ENCODE measurements at places on chromosomes 3 and 15.

DNA sequence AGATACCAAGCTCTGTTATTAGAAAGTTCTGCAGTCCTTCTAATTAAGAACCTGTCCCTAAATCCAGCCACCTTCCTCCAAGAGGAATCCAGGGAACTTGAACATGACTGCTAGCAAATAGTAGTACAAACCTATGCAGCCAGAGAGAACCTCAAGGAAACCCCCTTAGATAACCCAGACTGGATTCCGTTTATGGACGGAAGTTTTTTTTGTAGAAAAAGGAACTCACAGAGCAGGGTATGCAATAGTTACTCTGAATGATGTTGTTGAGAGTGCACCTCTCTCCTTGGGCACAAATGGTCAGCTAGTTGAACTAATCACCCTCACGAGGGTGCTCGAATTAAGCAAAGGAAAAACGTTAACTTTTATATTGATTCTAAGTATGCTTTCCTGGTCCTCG is 40.8 kb downstream of the TM4SF18 start:
- no peak for DNase-seq

- no peak for DNase-seq
Observed at GRCh38 chr15:76904461-76905012, 603 bp downstream of the SCAPER start.

- no peak for DNase-seq
Observed at GRCh38 chr3:138348754-138349739, 668 bp downstream of the MRAS start.

DNA sequence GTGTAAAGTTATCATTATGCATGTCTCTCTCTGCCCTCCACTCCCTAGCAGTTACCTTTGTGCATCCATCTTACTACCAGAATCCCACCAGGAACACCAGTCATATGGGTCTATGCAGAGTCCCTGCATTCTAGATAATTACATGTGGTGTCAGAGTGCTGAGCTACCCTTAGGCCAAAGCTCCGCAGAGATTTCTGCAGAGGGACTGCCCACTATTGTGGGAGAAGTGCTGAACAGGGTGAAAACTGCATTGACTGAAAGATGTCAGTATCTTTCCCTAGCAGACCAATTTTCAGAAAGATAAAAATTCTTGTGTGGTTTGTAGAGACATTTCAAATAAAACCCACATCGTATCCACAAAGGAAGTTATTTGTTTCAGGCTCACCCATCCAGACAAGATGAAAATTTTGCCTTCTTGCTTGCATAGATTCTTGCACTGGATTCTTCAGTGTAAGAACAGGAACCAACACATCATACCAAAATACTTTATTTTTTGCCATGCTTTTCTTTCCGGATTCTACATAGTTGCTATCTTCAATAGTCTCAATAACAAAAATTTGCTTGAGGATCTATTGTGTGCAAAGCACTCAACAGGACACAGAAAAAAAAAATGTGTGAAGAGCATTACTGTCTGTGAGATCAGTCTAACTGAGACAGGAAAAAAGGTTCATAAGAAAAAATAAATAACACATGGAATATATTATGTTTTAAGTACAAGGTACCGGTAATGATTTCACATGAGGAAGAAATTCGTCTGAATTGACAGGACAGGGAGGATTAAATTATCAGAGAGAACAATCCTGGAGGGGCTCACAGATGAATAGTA is 32.0 kb upstream of the CCDC80 start:
- DNase-seq, result no peak

DNA sequence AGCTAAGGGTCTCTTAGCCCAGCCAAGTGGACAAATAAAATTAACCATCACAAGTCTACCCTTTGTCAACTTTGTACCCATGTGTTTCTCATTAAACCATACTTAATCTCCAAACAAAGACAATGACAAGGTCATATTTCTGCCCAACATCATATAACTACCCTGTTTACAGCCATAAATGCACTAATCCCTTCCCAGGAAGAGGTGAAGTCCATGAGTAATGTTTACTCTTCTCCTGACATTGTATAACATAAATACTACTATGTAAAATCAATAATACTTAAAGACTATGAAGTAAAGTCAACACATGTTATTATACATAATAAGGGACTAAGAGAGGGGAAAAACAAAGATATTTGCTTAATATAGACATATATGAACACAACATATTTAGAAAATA is 38.5 kb upstream of the FAN1 start:
- DNase-seq, result no peak

DNA sequence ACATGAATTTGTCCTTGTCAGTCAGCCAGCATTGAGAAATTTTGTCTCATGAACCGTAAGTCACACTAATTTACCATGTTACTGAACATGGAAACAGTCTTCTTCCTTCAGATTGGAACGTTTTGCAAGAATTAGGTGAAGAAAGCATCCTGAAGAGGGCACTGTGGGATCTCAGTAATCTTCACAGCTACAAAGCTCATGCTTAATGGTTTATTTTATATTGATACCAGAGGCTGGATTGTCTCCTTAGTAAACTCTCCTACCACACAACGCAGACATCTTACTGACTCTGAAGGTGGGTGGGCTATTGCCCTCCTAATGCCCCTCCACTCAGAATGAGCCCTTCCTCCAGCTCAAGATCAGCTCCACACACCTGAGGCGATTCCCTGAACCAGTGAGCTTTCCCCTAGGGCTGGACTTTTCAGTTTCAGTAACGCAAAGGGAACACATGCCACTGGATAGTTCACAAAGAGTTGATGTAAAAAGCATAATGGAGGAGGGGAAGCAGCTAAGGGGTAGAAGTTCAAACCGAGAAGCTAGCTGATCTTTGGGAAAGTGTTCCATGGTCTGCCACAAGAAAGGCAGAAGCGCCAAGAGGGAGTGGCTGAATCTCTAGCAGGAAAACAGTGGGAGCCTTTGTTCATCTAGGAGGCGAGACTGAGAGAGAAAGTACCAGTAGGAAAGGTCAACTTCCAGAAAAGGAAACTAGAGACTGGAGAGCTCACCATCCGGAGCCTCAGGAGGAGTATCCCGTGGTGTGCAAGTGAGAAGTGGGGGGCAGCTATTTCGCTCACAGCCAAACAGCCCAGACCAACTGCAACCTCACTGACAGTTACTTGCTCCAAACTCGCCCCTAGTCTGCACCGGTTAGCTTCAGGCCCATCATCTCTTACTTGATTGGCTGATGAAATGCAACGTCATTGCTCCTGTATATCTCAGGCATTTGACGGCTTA is at the start of gene SLC9C1:
SLC9C1 (minus strand) TSS at position 849 of the 954 bp plus-strand sequence. CDS start 7,425 bp downstream, outside the sequence.
- no peak for DNase-seq

DNA sequence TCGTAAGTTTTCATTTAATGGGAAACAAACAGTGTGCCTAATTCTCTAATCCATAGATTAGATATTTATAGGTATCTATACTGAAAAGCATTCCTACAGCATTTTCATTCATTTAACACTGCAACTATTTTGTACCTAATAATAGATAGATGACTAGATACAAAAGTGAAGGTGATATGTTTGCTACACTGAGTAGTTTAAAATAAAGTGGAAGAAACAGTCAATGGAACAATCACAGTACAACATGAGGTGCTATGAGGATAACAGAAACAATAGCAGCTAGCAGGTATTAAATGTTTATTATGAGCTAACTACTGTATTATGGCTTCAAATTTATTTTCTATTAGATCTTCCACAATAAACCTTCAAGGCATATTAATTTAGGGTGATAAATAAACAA is 31.1 kb upstream of the ANXA2 start:
- DNase-seq, result no peak

GRCh38 chr3:29275309-29275708 is 5.6 kb upstream of the RBMS3 start:
- DNase-seq, result no peak

DNA sequence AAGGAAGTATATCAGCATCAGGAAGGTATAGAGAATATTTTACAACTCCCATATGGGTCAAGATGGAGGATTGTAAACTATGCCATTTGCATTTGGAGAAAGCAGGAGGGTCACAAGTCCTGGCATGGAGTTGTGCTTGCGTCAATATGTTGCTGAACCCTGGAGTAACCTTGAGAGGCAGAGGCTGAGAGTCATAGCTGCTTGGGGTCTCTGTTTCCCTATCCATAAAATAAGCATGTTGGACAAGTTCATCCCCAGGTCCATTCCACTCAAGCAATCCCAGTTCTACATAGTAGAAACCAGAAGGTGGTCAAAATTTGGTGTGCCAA is 273.6 kb downstream of the MECOM start:
- no peak for DNase-seq

GRCh38 chr3:172564499-172564898 is 41.3 kb upstream of the TNFSF10 start:
- DNase-seq, result no peak

DNA sequence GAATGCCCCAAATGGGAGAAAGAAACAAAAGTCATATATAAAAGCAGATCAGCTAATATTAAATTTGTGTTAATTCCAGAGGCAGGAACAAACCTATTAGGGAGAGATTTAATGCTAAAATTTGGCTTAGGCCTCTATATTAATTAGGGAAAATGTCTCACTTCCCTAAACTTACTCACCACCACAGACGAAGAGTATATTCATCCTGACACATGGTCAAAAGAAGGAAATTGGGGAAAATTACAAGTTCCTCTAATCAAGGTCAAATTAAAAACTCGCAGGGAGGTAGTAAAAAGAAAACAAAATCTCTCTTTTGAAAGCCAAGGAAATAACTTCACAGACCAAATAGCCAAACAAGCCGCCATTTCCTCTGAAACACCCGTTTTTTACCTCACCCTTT is 32.2 kb downstream of the GRM2 start:
- no peak for DNase-seq

GRCh38 chr3:141178026-141178425 is 53.6 kb upstream of the PXYLP1 start:
- no peak for DNase-seq

GRCh38 chr15:57255751-57256341 is 120.5 kb upstream of the CGNL1 start:
- DNase-seq, result no peak

DNA sequence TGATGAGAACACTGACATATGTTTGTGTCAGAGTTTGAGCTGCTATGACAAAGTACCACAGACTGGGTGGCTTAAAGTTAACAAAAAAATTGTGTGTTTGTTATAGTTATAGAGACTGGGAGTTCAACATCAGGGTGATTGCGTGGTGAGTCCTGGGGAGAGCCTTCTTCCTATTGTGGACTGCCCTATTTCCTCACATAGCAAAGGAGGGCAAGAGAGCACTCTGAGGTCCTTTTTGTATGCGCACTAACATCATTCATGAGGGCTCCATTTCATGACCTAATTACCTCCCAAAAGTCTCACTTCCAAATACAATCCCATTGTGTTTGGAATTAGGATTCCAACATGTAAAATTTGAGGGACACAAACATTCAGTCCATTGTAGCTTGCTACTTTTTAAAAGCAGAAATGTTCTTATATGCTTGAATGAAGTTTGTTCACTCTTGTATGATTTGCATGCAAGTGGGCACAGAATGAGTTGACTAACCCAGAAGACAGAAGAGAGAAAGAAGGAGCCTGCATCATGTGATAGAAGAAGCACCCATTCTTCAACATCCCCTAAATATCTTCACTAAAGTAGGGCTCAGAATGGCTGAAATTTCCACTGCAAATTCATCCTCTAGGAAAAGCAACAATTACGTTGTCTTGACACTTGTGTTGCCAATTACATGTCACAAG is 18.9 kb upstream of the ALCAM start:
- DNase-seq, result no peak

DNA sequence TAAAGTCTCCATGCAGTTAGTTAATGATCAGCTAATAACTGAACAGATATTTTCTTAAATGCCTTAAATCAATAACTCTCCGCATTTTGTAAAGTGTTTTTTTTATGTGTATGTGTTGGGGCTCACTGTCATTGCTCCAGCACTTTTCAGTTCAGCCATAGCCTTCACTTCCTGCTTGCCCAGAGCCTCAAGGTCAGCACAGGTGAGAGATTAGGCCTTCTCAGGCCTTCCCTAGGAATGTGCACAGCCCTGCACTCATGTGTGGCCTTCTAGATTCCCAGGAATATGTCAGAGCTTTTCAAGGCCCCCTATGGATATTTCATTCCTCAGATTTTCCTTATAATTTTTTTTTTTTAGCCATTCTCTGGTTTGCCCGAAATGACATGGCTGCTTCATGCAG is 77.6 kb upstream of the MANF start:
- no peak for DNase-seq

- DNase-seq, result no peak
Observed at GRCh38 chr3:150755902-150756301, 7.1 kb downstream of the SIAH2 start.

GRCh38 chr3:181696626-181697230 is 15.0 kb upstream of the SOX2 start:
- DNase-seq, result no peak

DNA sequence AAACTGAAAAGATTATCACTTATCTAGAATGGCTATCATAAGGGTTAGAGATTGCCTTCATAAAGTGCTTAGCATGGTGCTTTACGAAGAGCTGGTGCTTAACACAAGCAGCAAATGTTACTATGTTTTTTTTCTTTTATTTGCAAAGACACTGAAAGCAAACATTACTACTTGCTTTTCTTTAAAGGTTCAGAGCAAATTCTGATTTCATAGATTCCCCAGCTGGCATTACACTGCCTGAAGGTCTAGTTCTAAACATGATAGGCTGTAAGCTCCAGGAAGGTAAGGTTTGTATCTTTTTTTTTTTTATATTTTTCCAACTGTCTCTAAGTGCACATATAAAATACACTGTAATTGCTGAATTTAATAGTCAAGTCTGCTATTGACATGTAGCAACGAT is 71.9 kb downstream of the UQCC5 start:
- DNase-seq, result no peak

- DNase-seq, result no peak
Observed at GRCh38 chr3:64939747-64940450, 252.1 kb upstream of the ADAMTS9 start.

- DNase-seq, result no peak
Observed at GRCh38 chr3:37861620-37862041, at the start of gene CTDSPL. TSS of gene CTDSPL (plus strand) at chr3:37861880. CDS start at chr3:37862200, 320 bp downstream.

GRCh38 chr3:12357456-12357855 is 68.6 kb downstream of the PPARG start:
- DNase-seq, result no peak

GRCh38 chr3:155805802-155806618 is at the start of gene C3orf33:
TSS of gene C3orf33 (minus strand) at chr3:155806278. CDS start at chr3:155806252, 26 bp downstream.
- DNase-seq, result no peak

DNA sequence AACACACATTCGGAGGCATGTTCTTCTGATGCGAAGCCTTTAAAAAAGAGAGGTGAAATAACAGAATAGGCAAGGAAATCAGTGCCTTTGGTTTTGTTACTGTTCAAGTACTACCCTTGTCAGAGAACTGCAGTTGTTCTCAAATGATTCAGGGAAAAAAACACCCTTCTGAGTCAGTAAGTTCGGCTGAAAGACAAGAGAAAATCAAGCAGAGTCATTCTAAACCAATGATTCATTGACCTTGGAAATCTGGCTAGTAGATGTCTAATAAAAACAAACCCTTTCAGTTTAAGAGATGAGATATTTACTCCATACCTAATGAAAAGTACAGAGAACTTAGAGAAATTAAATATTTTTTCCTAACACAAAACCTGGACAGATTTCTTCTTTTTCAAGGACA is 72.7 kb upstream of the ABI3BP start:
- DNase-seq, result no peak

GRCh38 chr3:182226995-182227394 is 515.3 kb downstream of the SOX2 start:
- DNase-seq, result no peak

GRCh38 chr15:91022832-91023129 is 387 bp upstream of the VPS33B start:
- no peak for DNase-seq
